ENCODE measurements at places on chromosomes 13 and 19.

GRCh38 chr19:55465460-55466240 lies 1.1 kb upstream of the C19orf85 start:
- DNase-seq: no peak

GRCh38 chr19:20233105-20233504 lies 66.1 kb downstream of the ZNF486 start:
- DNase-seq: no peak

DNA sequence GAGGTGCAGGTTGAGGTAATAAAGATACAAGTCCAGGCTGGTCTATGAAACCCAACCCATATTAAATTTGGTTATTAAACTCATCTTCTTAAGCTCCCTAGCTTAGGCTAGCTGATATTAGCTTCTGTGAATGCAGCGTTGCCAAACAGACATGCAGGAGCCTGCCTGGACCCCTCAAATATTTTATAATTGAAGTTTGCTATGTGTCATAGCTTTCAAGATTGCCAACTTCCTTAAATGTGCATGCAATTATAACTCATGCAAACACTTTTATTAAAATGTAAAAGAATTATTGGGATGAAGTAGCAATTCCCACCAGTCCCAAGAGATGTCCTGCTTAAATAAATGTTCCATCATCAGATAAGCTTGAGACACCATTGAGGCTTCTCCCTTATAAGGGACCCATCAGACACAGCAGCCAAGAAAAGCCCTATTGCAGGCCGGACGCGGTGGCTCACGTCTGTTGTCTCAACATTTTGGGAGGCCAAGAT lies 51.3 kb downstream of the MBNL2 start:
- DNase-seq: no peak

DNA sequence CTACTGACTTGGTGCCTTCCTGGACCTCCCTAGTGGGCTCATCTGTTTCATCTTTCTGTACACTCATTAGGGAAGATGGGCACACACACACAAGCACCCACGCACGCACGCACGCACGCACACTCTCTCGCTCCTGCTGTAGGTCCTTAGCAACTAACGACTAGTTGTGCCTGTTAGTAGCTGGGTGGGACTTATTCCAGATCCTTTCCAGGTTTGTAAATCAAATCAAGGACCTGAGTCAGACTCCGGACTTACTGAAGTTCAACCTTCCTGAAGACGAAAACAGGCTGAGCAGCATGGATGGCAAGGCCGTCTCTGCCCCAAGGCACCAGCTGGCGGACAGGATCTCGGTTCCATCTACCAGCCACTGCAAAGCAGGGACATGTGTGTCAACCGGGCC lies 76.2 kb downstream of the SLC15A1 start:
- DNase-seq: no peak

GRCh38 chr19:56118666-56119581 lies 2.2 kb downstream of the ZNF787 start:
- DNase-seq: no peak

DNA sequence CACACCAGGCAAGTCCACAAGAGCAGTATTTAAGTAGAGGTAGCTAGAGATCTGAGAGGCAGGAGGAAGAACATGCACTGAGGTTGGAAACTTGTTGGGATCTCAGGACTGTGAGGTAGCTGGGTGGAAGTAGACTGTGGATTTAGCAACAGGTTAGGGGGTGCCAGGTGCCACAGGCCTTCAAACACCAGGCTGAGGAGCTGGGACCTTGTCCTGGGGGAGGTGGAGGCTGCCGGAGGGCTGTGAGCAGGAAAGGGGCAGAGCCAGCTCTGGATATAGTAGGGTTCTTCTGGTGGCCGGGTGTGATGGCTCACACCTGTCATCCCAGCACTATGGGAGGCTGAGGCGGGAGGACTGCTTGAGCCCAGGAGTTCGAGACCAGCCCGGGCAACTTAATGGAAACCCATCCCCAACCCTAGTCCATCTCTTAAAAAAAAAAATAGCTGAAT lies 3.1 kb downstream of the FUZ start:
- no peak for DNase-seq

DNA sequence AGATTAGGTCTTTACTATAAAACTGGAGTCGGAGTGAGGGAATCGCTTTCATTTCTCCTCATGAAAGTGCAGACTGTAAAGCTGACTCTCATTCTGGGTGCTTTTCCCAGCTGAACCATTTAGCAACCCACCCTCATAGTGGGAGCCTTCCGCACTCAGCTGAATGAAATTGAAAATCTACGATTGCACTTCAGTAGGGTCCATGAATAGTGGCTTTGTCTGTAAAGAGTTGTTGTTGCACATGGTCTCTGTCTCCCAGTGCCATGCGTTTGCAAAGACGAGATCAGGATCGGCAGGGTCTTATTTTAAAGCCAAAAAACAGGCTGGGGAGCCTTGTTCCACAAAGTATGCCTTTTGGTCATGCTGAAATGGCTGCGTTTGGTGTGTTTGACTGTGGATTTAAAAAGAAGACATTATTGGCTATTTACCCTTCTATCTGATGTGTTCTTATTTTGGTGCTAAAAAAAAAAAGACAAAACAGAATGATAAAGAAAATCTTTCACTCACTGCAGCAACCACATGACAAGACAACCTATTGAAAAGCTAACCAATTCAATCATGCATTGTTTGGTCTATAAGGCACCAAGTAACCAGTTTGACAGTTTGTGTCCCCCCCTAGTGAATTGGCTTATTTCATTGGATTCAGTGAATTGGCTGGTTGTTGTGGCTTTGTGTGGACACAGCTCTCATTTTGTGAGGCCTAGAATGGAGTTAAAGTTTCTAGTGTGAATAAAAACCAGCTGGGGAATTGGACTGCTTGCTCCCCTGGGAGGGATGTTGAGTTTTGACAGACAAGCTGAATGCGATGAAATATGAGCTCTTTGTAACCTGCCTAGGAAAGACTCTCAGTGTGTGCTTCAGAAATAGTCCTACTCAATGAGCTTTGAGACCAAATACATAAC lies 65.6 kb downstream of the ARHGAP35 start:
- no peak for DNase-seq

- no peak for DNase-seq
Observed at GRCh38 chr19:33613620-33614000, 8.1 kb upstream of the CHST8 start.

- DNase-seq: peak; percentile 5
Observed at GRCh38 chr13:112532837-112533745, 54.9 kb downstream of the TUBGCP3 start.

- no peak for DNase-seq
Observed at GRCh38 chr13:110592665-110593064, 22.7 kb upstream of the NAXD start.

- no peak for DNase-seq
Observed at GRCh38 chr19:46984077-46985010, 35.3 kb upstream of the NPAS1 start.

DNA sequence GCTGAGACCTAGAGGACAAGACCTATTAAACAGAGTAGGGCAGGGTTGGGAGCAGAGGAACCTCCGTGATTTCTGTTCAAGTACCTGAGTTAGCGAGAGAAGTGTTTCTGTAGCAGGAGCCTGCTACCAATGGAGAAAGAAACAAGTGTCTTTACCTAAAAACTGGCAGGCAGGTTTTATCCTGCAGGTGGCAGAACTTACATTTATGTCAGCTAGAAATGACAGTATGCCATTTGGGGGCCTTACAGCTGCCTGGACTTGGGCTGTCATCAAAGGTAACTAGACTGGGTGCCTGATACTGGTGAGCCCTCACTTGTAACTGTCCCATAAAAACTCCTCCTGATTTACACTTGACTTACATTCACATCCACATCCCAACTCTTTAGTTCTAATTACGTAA lies 185.3 kb upstream of the MIR17HG start:
- DNase-seq: no peak

DNA sequence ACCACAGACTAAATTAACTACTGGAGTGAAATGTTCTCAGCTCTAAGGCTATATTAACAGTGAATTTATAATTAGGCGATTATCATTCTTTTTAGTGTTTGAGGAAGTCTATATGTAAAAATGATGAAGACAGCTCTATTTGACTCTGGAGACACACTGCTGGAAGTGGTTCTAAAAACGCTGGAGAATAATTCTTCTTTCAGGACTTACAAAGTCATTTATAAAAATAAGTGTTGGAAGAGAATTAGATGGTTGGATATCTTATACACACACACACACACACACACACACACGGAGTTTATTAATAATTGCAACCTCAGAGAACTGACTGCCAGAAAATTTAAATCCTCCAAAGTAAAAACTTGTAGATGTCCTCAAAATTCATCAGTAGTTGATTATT lies 1171.3 kb downstream of the EFNB2 start:
- no peak for DNase-seq

DNA sequence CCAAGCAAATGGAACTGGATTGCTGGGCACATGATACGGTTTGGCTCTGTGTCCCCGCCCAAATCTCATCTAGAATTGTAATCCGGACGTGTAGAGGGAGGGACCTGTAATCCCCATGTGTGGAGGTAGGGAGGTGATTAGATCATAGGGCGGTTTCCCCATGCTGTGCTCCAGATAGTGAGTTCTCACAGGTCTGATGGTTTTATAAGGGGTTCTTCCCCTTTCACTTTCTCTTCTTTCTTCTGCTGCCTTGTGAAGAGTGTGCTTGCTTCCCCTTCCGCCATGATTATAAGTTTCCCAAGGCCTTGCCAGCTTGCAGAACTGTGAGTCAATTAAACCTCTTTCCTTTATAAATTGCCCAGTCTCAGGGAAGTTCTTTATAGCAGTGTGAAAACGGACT lies 32.6 kb upstream of the MTIF3 start:
- no peak for DNase-seq

GRCh38 chr13:49759503-49759902 lies 33.0 kb downstream of the KPNA3 start:
- no peak for DNase-seq

DNA sequence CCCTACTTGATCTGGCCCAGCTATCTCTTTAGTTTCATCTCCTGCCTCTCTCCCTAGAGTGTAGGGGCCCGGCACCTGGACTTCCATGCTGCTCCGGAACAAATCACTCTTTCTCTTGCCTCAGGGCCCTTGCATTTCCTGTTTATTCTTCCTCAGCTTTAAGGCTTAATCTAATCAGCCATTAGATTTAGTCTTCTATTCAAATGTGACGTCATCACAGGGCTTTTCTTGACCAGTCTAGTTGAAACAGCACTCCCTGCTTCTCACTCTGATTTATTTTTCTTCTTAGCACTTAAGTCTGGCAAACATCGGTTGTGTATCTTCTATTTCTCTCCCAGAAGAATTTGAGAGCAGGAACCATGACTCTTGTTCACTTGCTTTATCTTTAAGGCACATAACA lies 564.1 kb downstream of the EFNB2 start:
- DNase-seq: no peak

- DNase-seq: no peak
Observed at GRCh38 chr19:11288349-11288748, 7.6 kb upstream of the TSPAN16 start.

- DNase-seq: peak; percentile 3
Observed at GRCh38 chr13:94860981-94861407, 148.6 kb upstream of the SOX21 start.

DNA sequence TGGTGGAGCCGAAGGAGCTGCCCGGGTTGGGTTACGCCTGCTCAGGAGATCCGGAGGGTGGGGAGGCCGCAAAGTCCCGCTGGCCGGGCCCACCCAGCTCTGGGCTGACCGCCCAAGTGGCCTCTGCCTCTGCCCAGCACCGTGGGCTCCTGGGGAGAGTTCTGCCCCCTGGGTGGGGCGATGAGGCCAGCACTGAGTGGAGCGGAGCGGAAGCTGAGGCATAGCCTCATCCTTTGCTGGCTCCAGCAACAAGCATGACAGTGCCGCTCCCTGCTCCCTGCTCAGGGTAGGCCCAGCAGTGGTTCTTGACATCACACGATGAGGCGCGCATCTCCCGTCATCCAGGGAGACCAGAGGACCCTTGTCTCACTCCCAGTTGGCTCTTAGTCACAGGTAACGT lies 22.5 kb downstream of the CCDC8 start:
- DNase-seq: no peak

- no peak for DNase-seq
Observed at GRCh38 chr13:94182185-94182761, 297.2 kb downstream of the DCT start.

GRCh38 chr13:36436811-36437210 lies 4.5 kb downstream of the CCNA1 start:
- DNase-seq: no peak

DNA sequence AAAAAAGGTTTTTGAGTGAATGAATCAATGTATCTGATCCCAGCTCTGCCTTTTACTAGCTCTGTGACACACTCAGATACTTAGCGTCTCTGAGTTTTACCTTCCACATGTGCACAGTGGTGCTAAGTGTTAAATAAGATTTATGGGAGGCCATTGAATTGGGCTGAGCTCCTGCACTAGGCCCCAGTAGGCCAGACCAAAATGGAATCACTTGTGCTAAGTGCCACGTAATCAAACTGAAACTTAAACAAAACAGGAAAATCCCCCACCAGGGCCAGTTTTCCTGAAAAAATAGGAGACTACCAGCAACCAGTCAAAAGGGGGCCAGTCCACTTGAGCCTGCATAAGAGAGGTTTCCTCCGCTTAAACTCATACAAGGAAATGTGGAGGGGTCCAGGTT lies 40.9 kb downstream of the GJA3 start:
- no peak for DNase-seq

GRCh38 chr19:22622901-22623840 lies 11.0 kb upstream of the ZNF492 start:
- no peak for DNase-seq

GRCh38 chr19:36915992-36916830 lies at the start of the genes ZNF568 and ZNF829:
ZNF568 (plus strand) TSS chr19:36916332; CDS start chr19:36922771, 6,439 bp downstream.
ZNF829 (minus strand) TSS chr19:36916291; CDS start chr19:36915167, 1,124 bp downstream.
- DNase-seq: peak; percentile 86

DNA sequence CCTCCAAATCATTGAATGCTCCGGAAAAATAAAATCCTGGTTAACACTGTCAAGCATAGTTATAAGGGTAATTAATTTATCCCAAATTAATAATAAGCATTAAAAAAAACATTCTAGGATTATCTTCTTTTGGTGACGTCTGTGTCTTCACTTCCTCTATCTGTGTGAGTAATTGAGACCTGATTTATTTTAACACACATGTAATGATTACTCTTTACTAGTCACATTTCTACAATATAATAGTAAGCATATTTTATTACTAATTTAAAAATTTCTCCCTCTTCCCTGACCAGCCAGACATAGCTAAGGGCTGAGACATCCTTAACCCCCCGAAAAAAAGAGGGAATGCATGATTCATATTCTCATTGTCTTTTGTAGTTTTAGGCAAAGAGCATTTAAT lies 2.3 kb downstream of the FNDC3A start:
- DNase-seq: no peak

DNA sequence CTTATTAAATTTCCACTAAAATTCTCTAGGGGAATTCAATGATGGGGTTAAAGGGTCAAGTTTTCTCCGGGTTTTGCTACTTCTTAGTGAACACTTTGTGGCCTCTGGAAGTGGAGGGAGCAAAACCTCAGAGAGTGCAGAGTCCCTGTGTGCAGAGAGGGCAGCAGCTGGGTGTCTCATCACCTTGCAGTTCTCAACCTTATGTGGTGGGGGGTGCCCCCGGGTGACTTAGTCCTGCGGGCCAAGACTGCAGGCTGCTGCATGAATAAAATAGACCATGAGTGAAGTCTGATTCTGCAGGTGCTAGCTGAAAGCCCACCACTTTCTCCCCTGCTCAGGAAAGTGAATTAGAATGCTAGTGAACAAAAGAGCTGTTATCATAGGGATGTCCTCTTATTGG lies 191.6 kb downstream of the DLEU7 start:
- DNase-seq: no peak

GRCh38 chr13:30255696-30256095 lies 51.7 kb downstream of the KATNAL1 start:
- no peak for DNase-seq
